ENCODE measurements at places on chromosomes 7 and 10.

- DNase-seq, result no peak
These were observed 40.9 kb downstream of the ARL5B start for GRCh38 chr10:18699849-18700840.

DNA sequence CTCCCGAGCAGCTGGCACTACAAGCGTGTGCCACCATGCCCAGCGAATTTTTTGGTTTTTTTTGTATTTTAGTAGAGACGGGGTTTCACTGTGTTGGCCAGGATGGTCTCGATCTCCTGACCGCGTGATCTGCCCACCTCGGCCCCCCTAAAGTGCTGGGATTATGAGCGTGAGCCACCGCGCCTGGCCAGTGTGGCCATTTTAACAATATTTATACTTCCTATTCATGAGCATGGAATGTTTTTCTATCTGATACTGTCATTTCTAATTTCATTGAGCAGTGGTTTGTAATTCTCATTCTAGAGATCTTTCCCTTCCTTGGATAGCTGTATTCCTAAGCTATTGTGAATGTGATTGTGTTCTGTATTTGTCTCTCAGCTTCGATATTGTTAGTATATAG, 96.2 kb downstream of the GLCCI1 start:
- no peak for DNase-seq

DNA sequence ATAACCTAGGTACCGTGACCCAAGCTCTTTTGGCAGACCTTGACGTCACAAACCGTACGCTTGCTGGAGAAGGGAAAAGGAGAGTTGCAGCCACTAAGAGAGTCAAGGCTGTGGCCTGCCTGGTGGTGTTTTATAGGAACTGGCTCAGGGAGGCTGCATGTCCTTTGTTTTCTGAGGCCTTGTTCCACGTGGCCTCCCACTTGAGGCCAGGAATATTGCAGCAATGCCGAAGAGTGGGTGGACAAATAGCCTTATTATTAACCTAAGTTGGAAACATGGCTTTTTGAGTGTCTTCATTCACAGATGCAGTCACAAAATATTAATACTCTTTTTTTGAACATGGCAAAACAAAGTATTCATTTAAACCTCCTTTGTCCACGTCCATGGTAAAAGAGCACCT, 178.0 kb downstream of the CELF2 start:
- no peak for DNase-seq

GRCh38 chr7:2195400-2196246, 37.1 kb downstream of the MAD1L1 start:
- peak; percentile 65 for DNase-seq

DNA sequence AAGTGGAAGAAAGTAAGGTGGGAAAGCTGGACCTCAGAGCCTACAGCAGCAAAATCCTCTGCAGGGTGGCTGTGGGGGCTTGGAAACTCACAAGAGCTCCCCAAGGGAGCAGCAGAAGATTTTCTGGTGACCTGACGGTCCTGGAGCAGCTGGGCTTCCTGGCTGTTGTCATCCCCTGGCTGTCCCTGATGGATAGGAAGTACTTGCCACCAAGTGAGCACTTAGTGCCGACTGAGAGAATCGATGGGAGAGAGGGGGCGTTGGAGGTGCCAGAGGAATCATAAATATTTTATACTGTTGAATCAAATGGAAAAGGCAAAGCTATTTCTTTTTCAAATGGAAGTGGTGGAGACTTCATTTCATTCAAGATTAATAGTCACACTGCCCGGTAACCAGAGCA, 167.1 kb upstream of the ITGB1 start:
- no peak for DNase-seq

- no peak for DNase-seq
These were observed 17.6 kb upstream of the EXOC6 start for GRCh38 chr10:92830478-92831389.

GRCh38 chr10:102438374-102438773, 6.0 kb upstream of the CUEDC2 start:
- DNase-seq, result no peak

GRCh38 chr10:123885406-123886170, 6.0 kb downstream of the CPXM2 start:
- no peak for DNase-seq

DNA sequence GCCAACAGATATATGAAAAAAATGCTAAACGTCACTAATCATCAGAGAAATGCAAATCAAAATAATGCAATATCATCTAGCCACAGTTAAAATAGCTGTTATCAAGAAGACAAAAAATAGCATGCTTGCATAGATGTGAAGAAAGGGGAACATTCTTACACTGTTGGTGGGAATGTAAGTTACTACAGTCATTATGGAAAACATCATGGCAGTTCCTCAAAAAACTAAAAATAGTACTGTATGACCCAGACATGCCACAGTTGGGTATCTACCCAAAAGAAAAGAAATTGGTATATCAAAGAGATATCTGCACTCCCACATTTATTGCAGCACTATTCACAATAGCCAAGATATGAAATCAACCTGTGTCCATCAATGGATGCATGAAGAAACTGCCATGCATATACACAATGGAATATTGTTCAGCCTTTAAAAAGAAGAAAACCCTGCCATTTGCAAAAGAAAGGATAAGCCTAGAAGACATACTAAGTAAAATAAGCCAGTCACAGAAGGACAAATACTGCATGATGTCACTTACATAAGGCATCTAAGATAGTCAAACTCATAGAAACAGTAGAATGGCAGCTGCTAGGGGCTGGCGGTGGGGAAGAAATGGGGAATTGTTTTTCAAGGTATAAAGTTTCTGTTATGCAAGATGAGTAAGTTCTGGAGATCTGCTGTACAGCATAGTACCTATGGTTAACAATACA, 107.0 kb downstream of the PTPN20 start:
- DNase-seq, result no peak

DNA sequence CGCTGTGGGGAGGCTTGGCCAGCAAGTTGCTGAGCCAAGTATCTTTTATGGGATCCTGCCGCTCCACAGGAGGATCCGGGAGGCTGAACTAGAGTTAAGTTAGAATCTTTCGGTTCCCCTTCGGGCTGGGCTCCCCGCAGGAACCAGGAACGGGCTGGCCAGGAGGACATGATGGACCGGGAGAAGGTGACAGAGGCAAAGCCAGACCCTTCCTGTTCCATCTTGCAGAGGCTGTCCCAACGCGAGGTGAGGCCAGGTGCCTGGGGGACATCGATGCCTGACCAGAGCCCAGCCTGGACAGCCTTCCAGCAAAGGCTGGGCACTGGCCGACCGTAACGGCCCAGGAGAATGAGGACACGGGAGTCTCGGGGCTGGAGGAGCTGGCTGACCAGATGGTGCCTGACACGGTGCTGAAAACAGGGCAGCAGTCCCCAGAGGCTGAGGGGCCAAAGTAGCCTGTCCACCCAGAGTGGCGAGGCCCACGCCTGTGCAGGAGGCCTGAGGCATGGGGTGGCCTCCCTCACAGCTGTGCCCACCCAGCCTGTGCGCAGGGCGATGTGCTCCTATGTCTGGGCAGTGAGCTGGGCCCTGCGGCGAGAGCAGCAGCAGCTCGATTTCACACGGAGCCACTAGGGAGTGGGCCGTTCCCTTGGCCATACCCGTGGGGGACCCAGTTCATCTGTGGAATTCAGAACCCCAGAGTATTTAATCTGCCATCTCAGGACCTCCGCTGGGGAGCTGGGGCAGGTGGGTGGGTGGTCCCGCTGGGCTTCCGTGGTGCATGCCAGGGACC, 1.8 kb upstream of the PAOX start:
- no peak for DNase-seq

DNA sequence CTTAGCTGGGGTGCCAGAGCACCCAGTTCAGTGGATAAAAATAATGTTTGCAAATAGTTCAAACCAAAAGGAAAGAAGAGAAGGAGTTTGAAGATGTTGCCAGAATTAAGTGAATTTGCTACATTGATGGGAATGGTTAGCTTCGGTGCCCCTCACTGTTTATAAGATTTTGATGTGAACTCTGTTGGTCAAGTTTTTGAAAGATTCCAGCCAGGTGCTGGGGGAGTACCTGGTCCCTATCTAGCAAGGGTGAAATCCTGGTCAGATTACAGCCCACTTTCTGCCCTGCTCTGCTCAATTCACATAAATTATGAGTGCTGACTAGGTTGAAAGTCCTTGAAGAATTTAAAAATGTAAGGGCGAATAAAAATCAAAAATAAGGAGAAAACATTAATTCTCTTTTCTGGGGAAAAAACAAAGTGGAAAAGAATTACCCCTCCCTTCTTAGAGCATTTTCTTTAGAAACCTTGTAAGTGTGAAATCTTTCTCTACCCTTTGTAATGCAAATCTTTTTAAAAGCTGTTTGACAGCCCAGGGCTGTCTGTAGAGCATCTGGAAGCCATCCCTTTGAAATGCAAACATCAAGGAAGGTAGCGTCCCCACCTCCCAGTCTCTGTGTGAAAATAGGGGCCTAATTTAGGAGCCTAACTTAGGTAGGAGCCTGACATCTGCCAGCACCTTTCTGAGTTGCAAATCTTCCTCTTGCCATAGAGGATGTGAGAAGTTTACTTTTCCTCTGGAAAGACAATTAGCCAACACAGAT, 1.4 kb upstream of the GIMAP5 start:
- DNase-seq, result no peak

GRCh38 chr7:55134786-55135185, 116.0 kb downstream of the EGFR start:
- no peak for DNase-seq

DNA sequence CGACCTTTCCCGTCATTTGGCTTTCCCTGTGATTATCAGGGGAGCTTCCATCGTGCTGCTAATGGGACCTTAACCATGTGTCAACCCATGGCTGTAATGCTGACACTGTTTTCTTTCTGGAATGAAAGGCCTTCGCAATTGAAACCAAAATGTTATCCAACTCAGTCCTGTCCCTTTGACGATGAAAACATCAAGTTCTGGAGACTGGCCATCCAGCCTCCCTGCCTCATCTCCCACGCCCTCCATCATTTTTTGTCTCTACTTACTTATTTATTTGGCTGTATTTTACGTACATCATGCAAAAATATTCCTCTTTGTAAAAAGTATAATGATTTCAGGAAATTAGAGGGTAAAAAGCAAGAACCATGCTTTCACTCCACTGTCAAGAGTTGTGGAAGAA, 69.8 kb downstream of the EGFR start:
- DNase-seq, result no peak

GRCh38 chr7:124251636-124252035, 218.8 kb upstream of the TMEM229A start:
- DNase-seq, result no peak

DNA sequence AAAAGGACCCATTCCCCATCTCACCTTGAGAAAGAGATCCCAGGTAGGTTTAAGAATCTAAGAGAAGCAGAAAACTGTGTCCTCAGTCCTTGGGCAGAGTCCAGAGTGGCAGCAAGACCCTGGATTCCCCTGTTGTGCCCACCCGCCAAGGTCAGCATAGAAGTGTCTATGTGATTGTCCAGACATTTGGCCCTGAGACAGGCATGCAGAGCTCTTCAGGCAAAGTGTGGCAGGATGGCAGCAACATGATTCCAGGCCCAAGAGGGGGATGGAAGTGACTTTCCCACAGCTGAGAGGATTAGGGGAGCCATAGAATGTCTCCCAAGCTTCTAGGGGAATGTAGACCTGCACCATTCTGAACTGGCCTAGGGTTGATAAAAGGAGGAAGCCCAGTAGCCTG, 39.1 kb upstream of the OPALIN start:
- DNase-seq, result no peak

- no peak for DNase-seq
These were observed 300.7 kb upstream of the ADARB2 start for GRCh38 chr10:2038036-2038435.

GRCh38 chr10:91289305-91289704, 68.8 kb downstream of the PCGF5 start:
- no peak for DNase-seq

DNA sequence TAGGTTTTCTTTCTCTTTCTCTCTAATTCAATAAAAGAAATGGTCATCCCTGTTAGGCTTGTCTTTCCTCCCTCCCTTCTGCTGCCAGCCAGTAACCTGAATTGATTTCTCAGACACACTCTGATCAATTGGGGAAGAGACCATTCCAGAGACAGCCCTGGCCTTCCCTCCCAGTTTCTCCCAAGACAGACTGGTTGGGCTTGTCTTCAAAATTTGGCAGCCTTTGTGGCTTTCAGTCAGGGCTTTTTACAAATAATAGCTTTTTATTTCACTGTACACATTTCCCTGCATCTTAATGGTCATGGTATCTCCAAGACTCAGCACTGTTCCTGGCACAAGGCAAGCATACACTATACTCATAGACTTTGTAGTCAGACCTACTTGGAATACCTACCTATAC, 33.9 kb downstream of the BCAP29 start:
- no peak for DNase-seq

DNA sequence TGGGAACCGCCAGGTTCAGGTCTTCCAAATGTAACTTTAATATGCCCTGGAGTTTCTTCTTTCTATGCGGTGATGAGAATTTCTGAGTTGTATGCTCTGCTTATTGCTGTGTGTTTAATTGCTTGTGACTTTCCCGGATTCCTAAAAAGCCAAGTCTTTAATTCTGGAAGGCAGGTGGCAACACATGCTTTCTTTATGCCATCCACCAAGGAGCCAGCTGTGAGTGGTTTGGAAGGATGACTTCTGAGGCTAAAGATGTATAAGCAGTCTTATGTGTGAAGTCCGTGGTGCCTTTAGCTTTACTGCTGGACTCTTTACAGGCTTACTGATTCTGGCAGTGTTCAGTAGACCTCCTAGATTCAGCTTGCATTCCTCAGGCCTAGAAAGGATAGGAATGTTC, 3.1 kb downstream of the SDK1 start:
- DNase-seq, result no peak

DNA sequence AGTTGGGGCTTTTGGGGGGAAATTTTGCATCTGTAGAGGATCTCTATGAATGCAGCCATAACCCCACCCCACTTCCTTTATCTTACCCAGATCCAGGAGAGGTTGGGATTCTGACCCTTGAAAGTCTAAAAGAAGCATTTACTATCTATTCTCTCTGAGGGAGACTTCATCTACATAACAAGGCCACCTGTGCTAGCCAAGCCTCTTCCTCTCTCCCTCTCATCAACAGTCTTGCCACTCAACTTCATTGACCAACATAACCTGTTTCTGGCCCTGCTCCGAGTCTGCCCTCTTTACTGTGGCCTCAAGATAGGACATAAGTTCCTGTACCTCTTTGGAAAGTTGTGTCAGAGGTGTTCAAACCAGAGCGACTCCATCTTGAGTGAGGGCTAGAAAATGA, 19.4 kb downstream of the TUBAL3 start:
- no peak for DNase-seq

- DNase-seq, result peak; percentile 75
These were observed 28.6 kb downstream of the MTURN start for GRCh38 chr7:30163231-30163894.

DNA sequence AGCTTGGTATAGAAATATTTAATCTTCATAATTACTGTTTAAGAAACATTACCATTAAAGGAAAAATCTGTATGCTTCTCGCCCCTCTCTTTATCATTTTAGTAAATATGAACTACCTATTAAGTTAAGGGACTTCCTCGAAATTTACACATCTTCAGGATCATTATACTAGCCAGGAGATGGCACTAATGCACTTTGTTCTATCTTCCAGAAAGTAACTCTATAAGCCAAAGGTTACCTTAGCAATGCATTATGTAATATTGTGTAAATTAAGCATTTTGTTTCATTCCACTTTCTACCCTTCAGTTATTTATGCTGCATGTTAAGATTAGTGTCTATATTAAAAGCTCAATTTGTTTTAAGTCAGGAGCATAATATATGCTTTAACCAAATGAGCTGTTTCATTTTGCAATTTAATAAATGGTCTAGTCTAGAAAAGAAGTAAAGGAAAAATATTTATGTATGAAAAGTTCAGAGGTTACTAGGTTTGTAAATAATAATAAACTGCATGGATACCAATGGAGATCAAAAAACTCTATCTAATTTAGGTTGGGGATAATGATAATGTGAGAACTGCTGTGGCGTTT, 128.5 kb downstream of the ANKRD7 start:
- DNase-seq, result no peak

- DNase-seq, result no peak
These were observed 9.2 kb upstream of the CPA1 start for GRCh38 chr7:130371046-130371445.
